ENCODE measurements at places on chromosomes 6 and 20. TPM values are rescaled to one million over a fixed set of nuclear protein-coding genes. Genes with fewer than 3 reads are reported as not detected.

GRCh38 chr6:53802582-53802981, 7.8 kb downstream of the LRRC1 start:
- no peak for DNase-seq

- DNase-seq = no peak
Observed at GRCh38 chr6:47700053-47700452, 1.7 kb downstream of the ADGRF4 start.

DNA sequence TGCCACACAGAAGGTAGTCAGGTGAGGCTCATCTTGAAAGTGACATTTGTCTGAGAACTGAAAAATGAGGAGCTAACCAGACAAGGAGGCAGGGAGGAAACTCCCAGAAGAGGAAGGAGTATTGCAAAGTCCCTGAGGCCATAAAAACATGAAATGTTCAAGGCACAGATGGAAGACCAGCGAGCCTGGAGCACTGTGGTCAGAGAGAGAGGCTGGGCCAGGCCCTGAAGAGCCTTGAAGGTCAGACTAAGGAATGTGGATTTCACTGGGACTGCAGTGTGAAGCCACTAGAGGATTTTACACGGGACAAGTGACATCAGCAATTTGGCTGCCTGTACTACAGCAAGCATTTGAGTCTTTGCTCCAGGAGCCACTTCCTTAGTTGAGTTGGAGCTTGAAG, 21.1 kb upstream of the TMEM181 start:
- no peak for DNase-seq

GRCh38 chr20:36154700-36155628, at the start of gene EPB41L1:
Gene EPB41L1 (plus strand): TSS chr20:36154740. CDS start chr20:36173778, 19,038 bp downstream.
- DNase-seq = peak; percentile 32

- DNase-seq = no peak
Observed at GRCh38 chr6:140817176-140817575, 1315.5 kb upstream of the GJE1 start.

- no peak for DNase-seq
Observed at GRCh38 chr6:139981768-139982181, 607.3 kb upstream of the CITED2 start.

DNA sequence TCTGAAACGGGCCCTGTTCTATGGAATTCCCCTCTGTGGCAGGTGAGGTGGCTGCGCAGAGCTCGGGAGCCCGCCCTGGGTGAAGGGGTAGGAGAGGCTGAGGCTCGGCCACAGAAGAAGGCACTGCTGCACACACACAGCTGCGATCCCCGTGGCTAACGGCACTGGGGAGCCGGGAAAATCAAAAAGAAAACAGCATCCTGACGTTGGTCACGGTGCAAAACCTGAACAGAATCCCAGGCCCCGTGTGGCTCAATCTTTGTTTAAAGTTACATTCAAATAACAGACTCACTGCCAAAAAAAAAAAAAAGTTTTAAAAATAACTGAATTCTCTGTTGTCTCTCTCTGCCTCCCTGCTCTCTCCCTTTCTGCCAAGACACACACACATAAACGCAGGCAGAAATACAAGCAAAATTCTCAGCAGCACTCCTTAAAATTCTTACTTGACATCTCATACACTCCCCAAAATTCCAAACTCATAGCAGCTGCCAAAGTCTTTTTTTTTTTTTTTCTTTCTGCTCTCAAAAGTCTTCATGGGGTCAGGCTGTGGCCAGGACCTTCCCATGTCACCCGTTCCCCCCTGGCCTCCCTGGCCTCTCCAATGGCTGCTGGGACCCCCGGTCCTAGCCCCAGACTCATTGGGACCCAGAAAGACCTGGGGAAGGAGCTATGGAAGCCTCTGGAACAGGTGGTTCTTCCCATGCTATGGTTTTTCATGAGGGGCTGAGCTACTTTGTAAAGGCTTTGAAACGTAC, 248.8 kb downstream of the TTLL2 start:
- DNase-seq = no peak

DNA sequence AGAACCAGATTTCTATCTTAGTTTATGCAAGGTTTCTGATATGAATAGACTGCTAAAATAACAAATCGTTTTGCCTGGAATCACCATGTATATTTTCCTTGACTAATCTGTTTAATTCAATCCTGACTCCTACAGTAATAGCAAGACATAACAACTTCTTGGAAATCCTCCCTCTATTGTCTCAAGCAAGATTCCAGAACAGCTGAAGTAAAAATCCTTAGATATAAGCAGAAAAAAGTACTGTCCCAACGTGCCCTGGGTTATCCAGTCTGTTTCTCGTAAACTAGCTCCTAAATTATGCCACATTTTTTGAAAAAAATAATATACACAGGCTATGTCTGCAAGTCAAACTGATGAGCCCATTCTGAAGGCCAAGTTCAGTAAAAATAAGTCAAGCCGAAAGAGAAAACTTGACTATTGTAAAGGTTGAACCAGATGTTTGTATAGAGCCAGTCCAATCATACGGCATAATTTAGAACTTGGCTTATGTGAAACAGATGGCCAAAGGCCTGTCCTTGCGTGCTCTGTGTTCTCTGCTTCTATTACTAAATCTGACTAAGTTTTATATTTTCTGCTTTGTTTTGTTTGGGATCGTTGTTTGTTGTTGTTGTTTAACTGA, 341.6 kb upstream of the NRSN1 start:
- DNase-seq = no peak

- DNase-seq = peak; percentile 82
Observed at GRCh38 chr20:36439040-36439730, 102.1 kb upstream of the MYL9 start.

GRCh38 chr6:30542404-30542725, 13.9 kb downstream of the GNL1 start:
- no peak for DNase-seq

DNA sequence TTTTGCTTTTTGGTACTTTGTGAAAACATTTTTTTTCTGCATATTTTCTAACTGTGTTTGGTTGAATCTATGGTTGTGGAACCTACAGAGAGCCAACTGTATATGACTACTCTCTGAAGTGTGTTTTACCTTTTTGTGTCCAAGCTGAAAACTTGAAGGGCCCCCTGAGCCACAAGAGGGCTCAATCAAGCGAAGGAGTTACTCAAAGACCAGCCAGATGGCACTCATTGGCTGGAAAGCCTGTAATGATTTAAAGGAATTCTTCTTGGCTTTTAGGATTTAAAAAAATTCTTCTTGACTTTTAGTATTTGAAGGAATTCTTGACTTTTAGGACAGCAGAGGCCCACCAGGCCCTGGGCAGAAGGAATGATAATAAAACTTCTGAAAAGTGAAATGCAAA, 27.0 kb upstream of the ECI2 start:
- DNase-seq = no peak

GRCh38 chr6:14549304-14549770, 431.8 kb downstream of the CD83 start:
- DNase-seq = no peak

DNA sequence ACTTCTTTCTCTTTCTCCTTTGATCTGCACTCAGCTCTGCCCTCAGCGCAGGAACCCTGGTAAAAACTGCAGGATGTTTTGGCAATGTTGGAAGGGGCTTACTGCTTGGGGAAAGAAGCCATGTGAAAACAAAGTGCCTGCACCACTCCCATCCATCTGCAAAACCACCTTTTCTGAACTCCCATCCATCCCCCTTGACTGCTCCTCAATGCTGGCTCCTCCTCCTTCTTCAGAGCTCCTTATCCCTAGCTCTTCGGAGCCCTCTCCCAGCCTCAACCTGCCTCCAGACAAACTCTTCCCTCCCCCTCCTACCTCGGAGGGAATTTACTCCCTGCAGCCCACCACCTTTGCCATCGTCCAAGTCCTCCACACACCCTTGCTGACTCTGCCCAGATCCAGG, 4.2 kb upstream of the ZBTB12 start:
- no peak for DNase-seq

- DNase-seq = no peak
Observed at GRCh38 chr6:122066200-122066599, 333.3 kb upstream of the HSF2 start.

DNA sequence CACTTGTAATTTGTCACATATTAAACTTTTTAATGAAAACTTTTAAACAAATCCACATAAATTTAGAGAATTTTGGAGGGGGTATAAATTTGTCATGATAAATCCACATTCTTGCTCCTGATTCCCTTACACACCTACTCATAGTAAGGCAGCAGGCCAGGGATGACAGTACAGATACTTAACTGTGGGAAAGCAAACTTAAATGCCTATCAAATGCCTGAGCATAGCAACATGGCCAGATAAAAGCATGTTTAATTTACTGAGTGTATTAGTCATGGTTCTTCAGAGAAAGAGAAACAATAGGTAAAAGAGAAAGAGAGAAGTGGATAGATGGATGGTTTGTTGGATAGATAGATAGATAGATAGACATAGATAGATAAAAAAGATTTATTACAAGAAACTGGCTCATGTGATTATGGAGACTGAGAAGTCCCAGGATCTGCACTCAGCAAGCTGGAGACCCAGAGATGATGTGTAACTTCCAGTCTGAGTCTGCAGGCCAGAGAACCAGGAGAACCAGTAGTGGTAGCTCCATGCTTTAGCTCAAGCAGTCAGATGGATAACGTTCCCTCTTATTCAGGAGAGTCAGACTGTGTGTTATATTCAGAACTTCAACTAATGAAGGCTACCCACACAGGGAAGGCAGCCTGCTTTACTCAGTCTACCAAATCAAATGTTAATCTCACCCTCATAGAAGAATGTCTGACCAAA, 15.9 kb upstream of the ADGRF1 start:
- DNase-seq = no peak

GRCh38 chr6:15499125-15499524, 163.7 kb downstream of the DTNBP1 start:
- no peak for DNase-seq

DNA sequence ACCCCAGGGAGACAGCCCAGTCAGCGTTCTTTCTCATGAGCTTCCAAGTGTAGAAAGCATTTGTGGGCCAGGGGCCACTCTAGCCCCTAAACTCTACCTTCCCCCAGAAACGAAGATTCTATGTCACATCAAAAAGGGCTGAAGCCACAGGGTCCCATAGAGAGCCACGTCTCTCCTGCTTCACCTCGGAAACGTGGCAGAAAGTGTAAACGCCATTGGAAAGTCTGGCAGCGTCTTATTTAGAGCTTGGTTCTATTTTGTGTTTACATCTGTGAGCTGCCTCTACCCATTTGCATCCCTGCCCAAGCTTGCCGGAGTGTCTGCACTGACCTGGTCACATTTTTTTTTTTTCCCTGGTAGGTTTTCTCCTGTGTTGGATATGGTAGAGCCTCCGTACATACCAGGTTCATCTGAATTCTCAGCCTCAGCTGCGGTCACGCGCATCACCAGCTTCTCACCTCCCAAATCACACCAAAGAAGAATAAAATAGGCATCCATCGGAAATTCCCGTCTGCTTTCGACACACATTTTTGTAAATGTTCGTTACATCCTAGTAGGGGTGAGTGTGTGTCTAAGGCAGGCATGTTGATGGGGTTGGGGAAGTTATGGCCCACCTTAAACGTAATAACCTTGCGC, 62.6 kb downstream of the NPEPL1 start:
- no peak for DNase-seq

- DNase-seq = no peak
Observed at GRCh38 chr6:52416629-52417151, 3.5 kb upstream of the EFHC1 start.

DNA sequence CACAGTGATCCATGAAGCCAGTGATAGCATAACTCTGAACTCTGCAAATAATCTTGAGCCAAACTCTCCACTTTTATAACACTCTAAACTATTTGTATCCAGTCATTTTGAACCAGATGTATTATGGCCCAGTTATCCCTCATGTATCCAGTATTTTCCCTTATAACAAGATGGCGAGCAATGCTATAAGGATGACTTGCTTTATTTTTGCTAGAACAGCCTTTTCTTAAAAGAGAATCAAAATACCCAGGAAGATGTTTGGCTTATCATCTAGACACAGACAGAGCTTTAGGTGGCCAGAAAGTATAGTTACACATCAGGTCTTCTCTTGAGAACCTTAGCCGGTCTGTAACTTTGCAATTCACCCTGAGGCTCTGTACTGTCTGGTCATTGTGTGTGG, 81.0 kb downstream of the DOK5 start:
- DNase-seq = no peak

DNA sequence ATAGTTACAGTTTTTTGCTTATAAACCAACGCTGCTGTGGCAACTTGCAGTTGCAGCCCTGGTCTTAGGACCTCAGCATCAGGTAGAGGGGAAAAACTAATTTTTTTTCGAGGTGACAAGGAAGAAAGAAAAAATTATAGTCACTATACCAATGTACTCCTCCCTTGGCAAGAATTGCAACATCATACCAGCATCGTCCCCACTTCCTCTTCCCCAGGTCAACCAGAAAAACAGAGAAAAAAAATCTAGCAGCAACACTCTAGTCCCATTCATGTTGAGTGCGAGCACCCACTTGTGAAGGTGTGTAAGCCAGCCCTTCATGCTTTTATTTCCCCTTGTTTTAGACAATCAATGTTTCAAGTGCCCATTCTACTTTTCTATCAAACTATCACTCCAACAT, 13.1 kb upstream of the DCBLD1 start:
- no peak for DNase-seq

GRCh38 chr6:95576218-95576997, 927 bp upstream of the MANEA start:
- DNase-seq = no peak

DNA sequence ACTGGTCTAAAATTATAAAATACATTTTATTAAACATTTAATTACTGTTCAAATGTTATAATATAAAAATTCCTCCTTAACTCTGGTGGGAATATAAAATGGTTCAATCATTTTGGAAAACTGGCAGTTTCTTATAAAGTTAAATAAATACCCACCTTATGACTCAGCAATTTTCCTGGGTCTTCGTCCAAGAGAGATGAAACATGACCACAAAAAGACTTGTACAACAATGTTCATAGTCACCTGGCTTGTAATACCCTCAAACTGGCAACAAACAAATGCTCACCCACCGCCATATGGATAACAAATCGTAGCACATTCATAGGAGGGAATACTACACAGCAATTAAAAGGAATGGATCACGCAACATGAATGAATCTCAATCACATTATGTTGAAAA, 66.0 kb upstream of the RIN2 start:
- no peak for DNase-seq

DNA sequence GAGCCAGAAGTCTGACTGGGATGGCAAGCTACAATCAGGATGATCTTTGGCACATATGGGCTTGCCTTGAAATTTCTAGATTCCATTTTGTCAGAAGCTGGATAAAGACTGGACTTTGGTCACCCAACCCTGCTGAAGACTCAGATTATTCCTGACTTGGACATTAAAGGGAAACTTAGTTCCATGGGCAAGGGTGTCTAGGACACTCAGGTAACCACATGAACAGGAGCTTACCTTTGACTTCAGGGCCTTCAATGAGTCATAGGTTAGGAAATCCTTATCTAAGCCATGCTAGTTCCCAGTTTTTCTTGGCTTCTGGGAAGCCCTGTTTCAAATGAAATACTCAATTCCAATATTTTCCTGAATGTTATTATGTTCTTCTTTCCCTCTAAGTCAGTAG, 28.5 kb upstream of the IFNGR1 start:
- DNase-seq = no peak

GRCh38 chr20:44952731-44953130, 7.5 kb downstream of the TOMM34 start:
- no peak for DNase-seq

TRIM15 gene
- 0.12 TPM for total RNA-seq

ZNF311 gene
- total RNA-seq = 1.2 TPM

MAS1 gene
- not detected for total RNA-seq

GSTA3 gene
- total RNA-seq = not detected

MLN gene
- total RNA-seq = not detected

HDGFL1 gene
- not detected for total RNA-seq

HRH3 gene
- total RNA-seq = not detected

E2F1 gene
- total RNA-seq = 0.31 TPM

INSM1 gene
- total RNA-seq = 1.6 TPM

OR2B6 gene
- not detected for total RNA-seq

DNPH1 gene
- total RNA-seq = 42.1 TPM
